ENCODE measurements at places on chromosomes 5 and 9.
A peak's percentile ranks its signal among the peaks of the same experiment; 100 is the strongest.

GRCh38 chr9:21320465-21320864, 14.7 kb downstream of the KLHL9 start:
- no peak for DNase-seq

DNA sequence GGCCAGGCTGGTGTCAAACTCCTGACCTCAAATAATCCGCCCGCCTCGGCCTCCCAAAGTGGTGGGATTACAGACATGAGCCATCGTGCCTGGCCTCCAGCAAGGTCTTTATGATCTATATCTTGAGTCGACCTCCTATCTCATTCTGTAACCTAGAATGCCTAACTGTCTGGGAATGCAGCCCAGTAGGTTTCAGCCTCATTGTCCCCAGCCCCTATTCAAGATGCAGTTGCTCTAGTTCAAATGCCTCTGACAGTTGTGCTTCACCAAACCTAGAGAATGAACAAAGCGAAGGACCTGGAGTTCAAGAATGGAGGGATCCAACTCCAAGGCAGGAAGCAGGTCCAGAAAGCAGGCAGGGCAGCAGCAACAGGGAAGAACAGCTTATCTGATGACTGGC, 30.8 kb downstream of the GLRX start:
- DNase-seq: no peak

DNA sequence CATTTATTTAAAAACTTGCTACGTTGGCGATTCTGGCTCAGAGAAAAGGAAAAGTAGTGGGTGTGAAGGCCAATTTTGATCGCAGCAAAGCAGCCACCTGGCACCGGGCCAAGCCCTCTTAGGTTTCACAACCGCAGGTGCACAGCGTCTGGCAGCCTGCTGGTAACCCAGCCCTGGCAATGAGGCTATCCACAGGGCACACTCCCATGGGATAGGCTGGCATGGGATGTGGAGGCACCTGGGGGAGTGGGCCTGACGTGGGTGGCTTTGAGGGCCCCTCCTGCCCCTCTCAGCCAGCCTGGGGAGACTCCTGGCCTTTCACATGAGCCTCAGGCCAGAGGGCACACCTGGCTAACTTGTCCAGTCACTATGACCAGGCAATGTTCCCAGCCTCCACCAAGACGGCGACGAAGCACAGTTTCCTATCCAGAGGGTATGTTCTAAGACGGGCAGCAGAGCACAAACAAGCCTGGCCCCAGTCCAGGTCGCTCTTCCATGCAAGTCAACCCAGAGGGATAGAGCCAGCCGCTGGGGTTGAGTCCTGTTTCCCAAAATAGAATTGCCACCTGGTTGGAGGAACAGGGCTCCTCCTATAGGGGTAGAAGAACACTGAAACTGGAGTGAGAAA, 19.0 kb downstream of the CMBL start:
- peak; percentile 70 for DNase-seq

DNA sequence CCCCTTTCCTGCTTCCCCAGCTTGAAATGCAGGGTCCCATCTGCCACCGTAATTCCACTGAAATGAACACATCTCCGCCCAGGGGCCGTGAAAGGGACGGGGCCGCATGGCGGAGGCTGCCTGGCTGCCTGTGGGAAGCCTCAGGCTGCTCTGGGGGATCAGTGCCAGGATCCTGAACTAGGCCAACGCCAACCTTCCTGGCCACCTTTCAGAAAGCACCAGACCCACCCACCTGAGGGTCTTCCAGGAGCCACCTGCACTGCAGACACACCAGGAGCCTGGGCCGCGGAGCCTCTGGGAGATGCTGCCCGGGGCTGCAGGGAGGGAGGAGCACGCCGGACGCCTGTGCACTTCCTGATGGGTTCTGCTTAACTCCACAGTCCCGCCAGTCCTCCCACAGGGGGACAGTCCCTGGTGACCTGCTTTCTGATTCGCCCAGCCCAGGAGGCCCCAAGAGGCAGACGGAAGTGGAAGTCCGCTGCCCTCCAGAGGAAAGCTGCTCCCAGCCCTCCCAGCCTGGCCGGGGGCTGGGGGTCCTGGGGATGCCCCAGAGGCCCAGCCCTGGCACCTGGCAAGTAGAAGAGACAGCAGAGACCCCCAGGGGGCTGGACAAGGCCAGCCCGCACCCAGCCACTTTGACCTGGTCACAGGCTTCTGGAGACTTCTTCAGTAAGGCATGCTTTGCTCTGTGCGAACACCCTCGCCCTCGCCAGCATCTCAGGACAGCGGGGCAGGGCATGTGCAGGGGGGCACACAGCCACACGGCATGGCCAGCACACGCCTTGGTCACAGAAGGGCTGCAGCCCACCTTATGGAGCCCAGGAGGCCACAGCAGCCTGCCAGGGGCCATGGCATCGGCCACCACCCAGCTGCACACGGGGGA, at the start of gene CARD9:
TSS of gene CARD9 (minus strand) at position 370 of the 883 bp plus-strand sequence. CDS start 1,591 bp downstream, outside the sequence.
- no peak for DNase-seq

DNA sequence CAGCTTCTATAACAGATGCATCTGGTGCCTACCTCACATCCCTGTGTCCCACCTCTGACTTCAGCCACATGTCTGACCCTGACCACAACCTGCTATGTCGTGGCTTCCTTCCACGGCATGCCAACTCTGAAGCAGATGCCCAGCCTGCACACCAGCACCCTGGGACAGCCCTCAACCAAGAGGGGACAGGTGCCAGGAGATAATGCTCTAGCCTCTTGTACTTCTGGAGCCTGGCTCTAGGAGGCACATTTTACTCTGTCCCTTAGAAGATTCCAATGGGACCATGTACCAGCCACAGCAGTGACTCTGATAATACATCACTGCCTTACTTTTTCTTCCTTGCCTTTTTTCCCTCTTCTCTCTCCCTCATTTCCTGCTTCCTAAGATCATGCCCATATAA, 51.4 kb downstream of the EBF1 start:
- DNase-seq: no peak

- DNase-seq: no peak
Measured at GRCh38 chr5:149775785-149776184, 45.7 kb downstream of the PPARGC1B start.

- DNase-seq: no peak
Measured at GRCh38 chr9:136759436-136760325, 1.6 kb upstream of the LCN8 start.

GRCh38 chr9:96501633-96502538, 51.9 kb downstream of the HABP4 start:
- no peak for DNase-seq

- no peak for DNase-seq
Measured at GRCh38 chr5:10566543-10567068, 2.7 kb downstream of the ANKRD33B start.

- DNase-seq: no peak
Measured at GRCh38 chr5:58950224-58950623, 367.3 kb downstream of the RAB3C start.

DNA sequence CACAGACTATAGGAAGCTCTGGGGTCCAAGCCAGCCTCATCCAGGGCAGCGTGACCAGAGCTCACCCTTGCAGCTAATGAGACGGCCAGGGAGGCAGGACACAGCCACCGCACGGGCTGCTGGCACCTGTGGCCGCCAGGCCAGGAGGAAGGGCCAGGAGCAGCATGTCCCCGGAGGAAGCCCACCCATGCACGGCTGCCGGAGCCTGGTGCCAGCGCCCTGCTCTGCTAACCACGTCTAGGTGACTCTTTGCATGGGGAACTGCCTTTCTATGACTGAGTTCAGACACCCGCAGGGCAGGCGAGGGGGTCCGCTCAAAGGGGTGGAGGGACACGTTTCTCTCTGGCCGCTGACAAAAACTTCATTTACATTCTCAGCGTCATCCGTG, 68.5 kb upstream of the SARDH start:
- no peak for DNase-seq

GRCh38 chr5:14424011-14424685, 157.4 kb upstream of the OTULINL start:
- no peak for DNase-seq

GRCh38 chr5:107544476-107544875, 126.3 kb downstream of the EFNA5 start:
- no peak for DNase-seq

GRCh38 chr5:102749416-102750030, 5.6 kb upstream of the PAM start:
- no peak for DNase-seq

GRCh38 chr9:17509701-17510100, 69.2 kb upstream of the SH3GL2 start:
- DNase-seq: no peak

DNA sequence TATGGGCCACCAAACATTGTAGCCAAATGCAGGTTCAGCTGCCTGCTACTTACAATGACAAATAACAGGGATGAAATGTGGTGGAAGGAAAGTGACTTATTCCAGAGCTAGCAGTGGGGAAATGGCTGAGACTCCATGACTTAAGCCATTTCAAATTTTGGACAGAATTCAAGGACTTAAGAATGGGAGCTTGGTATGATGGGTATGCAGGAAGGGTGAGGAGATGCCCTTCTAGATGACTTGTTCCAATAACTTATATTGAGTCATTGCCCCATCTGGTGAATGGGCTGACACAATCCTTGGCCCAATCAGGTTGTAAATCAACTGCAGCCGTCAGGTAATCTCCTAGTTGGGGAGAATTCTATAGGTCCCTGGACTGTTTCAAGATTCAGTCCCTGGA, 230.7 kb upstream of the SGCD start:
- no peak for DNase-seq

DNA sequence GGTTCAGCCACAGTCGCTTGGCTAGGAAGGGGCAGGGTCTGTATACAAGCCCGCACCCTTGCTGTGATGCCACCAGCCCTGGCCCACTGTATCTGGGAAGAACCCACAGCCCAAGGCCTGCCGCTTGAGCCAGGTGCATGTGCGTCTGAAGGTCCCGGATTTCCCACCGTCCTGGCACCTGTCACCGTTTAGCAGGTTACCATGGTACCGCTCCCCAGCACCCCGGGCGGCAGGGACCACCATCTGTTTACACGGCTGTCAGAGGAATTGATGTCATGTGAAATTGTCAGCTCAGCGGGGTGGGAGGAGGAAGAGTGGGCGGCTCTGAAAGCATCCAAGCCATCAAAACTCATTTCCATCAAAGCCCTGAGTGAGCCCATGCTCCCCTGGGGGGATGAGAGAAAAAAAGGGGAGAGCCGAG, 92.7 kb downstream of the HRH2 start:
- no peak for DNase-seq

GRCh38 chr5:52825826-52826225, 38.1 kb downstream of the ITGA1 start:
- DNase-seq: no peak

DNA sequence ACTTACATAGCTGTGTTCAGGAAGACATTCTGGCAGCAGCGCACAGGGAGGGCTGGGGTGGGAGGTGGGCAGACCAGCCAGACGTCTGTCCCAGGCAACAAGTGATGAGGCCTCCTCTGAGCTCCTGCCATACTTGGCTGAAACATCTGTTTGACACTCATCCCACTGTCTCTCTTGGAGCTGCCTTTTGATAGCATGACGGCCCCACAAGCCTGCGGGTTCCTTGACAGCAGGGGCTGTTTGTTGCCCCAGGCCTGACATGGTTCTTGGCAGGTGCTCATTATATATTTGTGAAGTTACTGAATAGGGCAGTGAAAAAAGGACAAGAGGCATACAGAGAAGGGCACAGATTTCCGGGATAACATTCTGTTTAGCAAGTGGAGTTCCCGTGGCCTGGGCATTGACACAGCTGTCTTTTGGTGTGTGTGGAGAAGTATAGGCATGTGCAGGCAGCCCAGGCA, 22.2 kb upstream of the B4GALT1 start:
- DNase-seq: no peak

DNA sequence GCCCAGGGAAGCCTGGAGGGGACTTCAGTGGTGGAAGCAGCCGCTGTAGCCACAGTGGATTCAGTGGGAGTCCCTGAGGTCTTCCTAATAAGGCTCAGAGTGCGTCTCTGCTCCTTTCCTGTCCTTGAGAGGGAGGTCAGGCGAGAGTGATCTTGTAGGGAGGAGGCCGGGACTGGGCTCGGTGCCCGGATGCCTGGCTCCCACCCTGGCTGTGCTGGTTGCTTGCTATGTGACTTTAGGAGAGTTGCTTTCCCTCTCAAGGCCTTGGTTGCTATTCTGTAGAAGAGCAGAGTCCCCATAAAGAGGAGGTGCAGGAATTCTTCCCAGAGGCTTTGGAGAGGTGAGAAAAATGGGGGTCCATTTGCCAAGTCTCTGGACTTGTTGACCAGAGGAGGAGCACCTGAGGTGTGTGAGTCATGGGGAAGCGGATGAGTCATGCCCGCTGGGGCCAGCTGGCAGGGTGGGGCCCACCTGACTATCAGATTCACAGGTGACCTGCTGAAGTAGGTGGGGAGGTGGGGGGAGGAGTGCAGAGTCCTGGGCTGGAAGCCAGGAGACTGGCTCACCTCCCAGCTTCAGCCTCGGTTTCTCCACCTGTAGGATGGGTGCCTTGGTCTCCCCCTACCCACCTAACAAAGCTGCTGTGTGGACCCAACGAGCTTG, 13.8 kb downstream of the GSN start:
- no peak for DNase-seq

- no peak for DNase-seq
Measured at GRCh38 chr9:122346478-122347347, 24.1 kb upstream of the PTGS1 start.

- DNase-seq: no peak
Measured at GRCh38 chr9:108167136-108167900, 677.7 kb upstream of the KLF4 start.

- no peak for DNase-seq
Measured at GRCh38 chr5:120354126-120354525, 110.0 kb upstream of the PRR16 start.

GRCh38 chr9:88481933-88482332, 53.0 kb upstream of the NXNL2 start:
- DNase-seq: no peak

DNA sequence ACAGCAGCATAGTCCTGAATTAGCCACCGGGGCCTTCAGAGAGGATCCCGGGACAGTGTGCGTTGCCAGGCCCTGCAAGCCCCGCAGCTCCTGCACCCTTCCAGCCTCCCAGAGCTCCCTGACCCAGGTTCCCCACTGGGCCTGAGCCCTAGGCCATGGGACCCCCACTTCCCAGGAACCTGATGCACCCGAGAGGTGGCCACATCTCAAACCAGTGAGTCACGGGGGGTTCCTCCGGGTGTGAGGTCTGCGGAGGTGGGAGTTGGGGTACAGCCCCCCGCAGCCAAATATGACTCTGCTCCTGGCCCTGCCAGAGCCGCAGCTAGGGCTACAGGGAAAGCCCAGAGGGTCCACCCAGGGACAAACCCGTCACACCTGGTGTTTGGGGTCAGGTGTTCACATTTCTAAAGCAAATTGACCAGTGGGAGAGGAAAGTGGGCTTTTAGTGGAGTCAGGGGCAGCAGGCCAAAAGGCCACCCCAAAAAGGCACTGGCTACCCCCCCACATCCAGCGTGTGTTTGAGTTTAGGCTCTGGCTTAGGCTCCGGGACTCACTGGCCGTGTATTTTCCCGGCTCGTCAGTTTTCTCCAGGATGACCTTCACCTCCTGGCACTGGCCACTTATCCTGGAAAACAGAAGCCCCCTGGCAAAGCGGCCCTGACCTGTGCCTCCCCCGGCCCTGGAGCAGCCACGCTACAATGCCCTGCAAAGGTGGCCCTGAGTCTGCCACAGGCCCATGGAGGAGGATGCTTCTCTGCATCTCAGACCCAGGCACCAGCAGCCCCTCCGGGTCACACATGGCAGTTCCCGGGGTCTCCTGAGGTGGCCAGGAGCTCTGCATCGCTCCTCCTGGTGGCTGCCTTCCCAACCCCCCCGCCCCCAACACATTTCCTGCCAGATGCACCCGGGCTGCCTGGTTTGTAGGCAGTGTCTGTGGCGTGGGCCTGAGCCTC, 17.4 kb upstream of the OBP2B start:
- DNase-seq: no peak

- DNase-seq: no peak
Measured at GRCh38 chr5:107680799-107681198, 10.1 kb upstream of the EFNA5 start.
